ENCODE measurements at places on chromosomes 16 and 17.

- peak; percentile 44 for DNase-seq
These were observed 11.5 kb downstream of the SMG6 start for GRCh38 chr17:2292100-2292499.

DNA sequence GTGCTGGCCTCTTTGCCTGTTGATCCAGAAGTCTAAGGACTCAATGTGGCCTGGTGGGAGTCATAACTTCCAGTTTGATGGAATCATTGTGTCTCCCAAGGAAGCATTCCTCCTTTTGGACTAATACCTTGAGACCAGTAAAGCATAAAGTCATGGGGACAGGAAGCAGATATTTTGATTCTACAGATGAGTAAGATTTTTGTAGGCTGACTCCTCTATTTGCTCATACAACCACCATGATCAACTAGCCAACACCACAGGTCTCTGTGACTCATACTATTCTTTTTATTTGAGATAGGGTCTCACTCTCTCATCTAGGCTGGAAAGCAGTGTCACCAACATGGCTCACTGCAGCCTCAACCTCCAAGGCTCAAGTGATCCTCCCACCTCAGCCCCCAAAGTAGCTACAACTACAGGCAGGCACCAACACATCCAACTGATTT, 6.2 kb downstream of the MT2A start:
- DNase-seq = peak; percentile 85

DNA sequence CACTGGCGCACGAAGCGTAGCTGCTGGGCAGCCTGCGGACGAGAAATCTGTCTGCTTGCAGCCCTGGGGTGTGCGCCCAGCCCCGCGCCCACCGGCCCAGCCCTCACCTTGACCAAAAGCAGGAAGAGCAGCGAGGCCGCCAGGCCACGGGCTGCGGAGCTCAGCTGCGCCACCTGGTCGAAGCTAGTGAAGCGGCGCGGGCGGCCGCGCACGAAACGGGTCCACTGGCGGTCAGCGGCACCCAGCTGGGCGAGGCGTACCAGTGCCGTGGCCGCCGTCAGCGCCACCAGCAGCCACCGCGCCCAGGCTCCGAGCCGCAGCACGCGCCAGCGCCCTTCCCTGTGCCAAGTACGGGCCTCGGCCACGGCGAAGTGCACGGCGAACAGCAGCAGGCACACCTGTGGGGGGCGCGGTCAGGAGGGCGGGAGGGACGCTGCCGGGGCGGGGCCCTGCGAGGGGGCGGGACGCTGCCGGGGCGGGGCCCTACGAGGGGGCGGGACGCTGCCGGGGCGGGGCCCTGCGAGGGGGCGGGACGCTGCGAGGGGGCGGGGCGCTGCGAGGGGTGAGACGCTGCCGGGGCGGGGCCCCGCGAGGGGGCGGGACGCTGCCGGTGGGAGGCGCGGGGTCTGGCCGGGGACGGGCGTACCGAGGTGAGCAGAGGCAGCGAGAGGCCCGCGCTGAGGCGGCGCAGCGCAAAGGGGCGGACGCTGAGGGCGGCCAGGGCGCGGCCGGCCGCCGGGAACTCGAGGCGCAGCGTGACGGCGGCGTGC, 43.2 kb downstream of the TSC2 start:
- DNase-seq = peak; percentile 32

GRCh38 chr16:50372611-50373344, 4.0 kb upstream of the BRD7 start:
- peak; percentile 44 for DNase-seq

- DNase-seq = no peak
These were observed 239.5 kb upstream of the IRX3 start for GRCh38 chr16:54526087-54526486.

- DNase-seq = peak; percentile 82
These were observed 19.2 kb downstream of the GJD3 start for GRCh38 chr17:40345161-40345993.

- no peak for DNase-seq
These were observed 557 bp upstream of the CX3CL1 start for GRCh38 chr16:57371494-57372371.

DNA sequence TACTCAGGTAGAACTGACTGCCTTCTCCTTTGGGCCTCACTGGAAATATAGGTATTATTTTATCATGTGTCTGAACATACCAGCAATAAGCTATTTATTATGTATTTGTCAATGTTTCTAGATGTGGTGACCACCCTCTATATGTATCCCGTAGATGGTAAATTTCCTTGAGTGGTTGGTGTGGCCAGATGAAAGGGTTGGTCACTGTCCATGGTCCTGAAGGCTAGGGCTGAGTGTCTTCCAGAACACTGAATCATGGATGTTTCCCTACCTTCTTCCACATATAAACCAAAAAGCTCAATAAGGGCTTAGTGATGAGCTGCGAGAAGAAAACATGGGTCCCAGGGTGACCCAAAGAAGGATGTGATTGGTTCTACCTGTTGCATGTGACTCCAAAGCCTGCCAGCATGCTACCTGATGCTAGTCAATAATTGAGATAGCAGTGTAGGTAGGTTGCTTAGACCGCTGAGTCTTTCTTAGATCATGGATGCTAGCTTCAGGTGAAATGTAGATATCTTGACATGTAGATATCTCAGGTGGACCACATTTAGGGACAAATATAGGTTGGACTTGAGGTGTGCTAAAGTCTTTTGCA, 150.3 kb downstream of the ASIC2 start:
- DNase-seq = peak; percentile 10

- no peak for DNase-seq
These were observed 26.3 kb downstream of the WSB1 start for GRCh38 chr17:27320222-27320560.

- peak; percentile 43 for DNase-seq
These were observed 141.5 kb upstream of the MED13 start for GRCh38 chr17:62206550-62206949.

DNA sequence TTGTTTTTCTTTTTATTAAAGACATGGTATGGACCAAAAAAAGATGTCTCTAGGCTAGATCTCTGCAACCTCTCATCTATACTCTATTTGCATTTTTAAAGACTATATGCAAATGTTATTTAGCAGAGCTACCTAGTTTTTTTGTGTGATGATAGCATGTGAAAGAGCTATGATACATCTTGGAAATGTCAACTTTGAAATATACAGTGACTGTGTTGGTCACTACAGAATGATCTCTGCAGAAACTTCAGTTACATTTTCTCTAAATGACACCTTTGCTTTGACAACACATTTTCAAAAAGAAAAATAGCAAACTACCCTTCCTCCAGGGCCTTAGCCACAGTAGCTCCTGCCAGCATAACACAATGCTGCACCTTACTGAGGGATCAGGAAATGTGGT, 86.6 kb downstream of the PRKCB start:
- DNase-seq = no peak

DNA sequence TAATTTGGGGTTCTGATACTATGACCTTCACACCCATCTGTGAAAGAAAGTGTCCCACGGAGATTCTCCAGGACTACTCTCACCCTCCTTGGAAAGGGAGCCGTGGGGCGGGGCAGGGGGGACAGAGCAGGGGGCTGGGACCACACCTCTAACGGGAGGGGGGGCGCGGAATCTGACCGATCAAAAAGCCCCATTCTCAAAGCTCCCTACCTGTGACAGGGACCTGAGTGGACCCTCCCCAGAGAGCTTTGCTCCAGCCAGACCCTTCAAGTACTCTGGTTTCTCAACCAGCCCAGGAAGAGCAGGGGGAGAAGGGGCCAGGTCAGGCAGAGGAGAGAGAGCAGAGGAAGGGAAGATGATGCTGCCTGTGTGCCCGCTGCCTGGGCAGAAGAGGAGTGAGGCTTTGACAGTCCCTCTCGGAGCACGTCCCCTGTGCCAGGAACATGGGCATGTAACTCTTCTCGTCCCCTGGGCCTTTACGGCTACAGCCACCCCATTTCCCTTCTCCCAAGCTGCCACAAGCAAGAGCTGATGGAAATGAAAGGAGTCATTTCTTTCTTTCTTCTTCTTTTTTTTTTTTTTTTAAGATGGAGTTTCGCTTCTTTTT, 682 bp downstream of the XAF1 start:
- peak; percentile 29 for DNase-seq

DNA sequence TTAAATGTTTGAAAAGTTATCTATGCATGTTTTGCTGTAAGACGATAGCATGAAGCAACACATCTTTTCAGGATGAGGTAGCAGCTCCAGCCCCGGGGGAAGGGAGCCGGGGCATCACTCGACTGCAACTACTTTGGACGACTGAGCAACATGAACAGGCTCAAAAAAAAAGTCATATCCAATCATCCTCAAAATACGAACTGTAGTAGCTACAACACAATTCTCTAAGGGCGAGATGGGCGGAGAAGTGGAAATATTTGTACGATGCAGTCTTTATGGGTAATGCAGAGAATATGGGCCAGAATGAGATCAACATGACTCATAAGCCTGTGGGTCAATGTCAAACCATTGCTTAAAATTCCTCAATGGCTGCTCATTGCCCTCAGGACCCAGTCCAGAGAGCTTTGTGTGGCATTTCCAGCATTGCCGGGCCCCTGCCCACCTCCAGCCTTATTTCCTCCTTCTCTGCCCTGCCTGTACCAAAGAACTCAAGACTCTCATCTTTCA, 17.7 kb upstream of the SMURF2 start:
- DNase-seq = peak; percentile 99

GRCh38 chr17:56085576-56086267, 67.6 kb upstream of the ANKFN1 start:
- DNase-seq = no peak

DNA sequence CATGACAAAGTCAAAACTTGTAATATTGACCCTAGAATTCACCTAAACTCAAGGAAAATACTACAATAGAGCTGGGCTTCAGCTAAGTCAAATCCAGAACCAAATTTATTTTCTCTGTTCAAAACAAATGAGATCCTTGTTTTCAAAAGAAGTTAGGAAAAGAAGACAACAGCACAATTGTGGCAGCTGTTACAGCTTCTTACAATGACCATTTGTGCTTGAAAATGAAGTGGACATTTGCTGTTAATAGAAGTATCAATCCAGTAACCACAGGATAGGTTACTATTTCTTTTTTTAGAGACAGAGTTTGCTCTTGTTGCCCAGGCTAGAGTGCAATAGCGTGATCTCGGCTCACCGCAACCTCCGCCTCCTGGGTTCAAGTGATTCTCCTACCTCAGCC, 44.4 kb downstream of the APPBP2 start:
- no peak for DNase-seq

DNA sequence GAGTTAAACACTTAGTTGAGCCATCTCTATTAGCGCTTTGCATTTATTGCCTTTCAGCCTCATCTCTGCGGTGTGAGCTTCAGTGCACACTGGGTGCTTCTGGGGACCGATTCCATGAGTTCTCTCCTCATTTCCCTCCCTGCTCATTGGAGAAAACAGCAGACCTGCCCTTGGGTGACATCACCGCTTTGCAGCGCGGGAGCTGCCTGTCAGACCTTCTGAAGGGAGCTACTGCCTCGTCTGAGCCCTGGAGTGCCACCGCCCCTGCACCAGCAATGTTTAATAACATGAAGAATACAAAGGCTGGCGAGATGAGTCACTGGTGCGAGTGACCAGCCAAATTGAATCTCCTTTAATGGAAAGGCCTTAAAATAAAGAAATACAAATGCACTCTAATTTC, 30.2 kb upstream of the CPPED1 start:
- DNase-seq = peak; percentile 22

GRCh38 chr17:40565769-40566409, 617 bp upstream of the CCR7 start:
- DNase-seq = no peak

GRCh38 chr16:57826052-57826451, 23.8 kb upstream of the KIFC3 start:
- no peak for DNase-seq

DNA sequence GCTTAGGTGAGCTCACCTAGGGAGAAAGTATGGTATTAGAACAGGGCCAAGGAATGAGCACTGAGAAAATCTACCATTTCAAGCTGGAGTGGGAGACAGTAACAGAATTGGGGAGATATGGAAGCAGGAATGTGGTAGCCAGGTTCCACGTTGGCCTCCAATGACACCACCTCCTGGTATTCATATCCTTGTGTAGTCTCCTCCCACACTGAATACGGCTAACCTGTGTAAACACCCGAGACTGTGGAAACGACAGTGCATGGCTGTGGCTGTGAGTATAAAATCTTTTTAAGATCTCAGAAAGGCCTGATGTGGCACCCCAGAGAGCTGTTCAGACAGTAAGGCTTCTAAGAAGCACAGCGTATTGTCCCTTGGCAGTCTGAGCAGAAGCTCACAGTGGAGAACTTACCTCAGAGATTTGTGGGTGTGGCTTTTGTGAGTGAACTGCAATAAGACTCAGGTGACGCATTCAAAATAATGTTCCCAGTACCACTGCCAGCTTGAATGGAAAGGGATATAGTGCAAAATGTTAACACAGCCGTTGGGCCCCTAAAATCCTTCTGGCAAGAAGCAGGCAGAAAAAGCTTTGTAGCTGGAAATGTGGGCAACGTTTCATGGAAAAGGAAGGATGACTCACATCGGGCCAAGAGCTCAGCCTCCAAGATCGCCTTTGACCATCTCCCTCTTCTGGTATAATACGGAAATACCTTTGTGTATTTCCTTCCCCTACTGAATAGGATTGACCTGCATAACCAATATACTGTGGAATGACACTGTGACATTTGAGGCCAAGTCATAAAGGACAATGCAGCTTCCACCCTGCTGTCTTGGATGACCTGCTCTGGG, 14.4 kb downstream of the SDR42E1 start:
- peak; percentile 76 for DNase-seq

- no peak for DNase-seq
These were observed 681.6 kb downstream of the KCNJ18 start for GRCh38 chr17:22373911-22374310.

- DNase-seq = no peak
These were observed 34.3 kb downstream of the NDEL1 start for GRCh38 chr17:8469964-8470363.

GRCh38 chr17:75313941-75314551, 24.8 kb upstream of the SLC25A19 start:
- DNase-seq = peak; percentile 27

GRCh38 chr16:23124315-23124714, 24.9 kb downstream of the USP31 start:
- peak; percentile 66 for DNase-seq

GRCh38 chr17:69608141-69608540, 193.6 kb downstream of the MAP2K6 start:
- no peak for DNase-seq

- no peak for DNase-seq
These were observed 128.7 kb downstream of the C16orf78 start for GRCh38 chr16:49502136-49502881.

DNA sequence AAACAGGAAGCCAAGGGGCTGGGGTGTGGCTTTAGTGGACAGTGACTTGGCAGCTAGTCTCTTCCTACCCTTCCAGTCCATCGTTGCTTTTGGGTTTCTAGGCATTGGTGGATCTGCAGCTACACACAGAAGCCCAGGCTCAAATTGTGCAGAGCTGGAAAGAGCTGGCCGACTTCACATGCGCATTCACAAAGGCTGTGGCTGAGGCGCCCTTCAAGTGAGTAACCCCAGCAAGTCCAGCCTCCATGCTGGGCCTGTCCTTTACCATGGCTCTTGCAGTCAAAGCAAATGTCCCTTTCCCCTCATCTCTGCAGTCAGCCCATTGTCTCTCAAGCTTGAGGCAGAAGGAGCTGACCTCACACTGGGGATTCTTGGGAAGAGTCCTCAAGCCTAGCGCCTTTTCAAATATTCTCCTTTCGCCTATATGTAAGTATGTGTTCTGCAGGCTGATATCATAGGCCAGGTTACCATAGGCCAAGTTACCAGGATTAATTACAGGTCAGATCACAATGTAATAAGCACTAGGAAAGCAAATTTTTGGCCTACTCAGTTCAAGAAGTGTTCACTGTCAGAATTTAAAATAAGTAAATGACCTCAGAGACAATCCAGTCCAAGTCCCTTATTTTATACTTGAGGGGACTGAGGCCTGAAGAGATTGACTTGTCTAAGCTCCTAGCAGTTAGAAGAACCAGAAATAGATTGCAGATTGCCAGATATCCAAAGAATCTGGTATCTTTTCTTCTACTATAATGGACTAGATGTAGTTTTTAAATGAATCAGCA, 6.5 kb downstream of the EME1 start:
- DNase-seq = no peak

Measured in EL (cell line).